ENCODE measurements at places on chromosomes 16 and 17.

- peak; percentile 69 for DNase-seq
These were observed 4.5 kb downstream of the PRSS27 start for GRCh38 chr16:2715519-2715918.

GRCh38 chr17:7019839-7020519 lies 2.9 kb upstream of the BCL6B start:
- no peak for DNase-seq

- no peak for DNase-seq
These were observed 30.3 kb downstream of the MRTFB start for GRCh38 chr16:14101415-14101814.

DNA sequence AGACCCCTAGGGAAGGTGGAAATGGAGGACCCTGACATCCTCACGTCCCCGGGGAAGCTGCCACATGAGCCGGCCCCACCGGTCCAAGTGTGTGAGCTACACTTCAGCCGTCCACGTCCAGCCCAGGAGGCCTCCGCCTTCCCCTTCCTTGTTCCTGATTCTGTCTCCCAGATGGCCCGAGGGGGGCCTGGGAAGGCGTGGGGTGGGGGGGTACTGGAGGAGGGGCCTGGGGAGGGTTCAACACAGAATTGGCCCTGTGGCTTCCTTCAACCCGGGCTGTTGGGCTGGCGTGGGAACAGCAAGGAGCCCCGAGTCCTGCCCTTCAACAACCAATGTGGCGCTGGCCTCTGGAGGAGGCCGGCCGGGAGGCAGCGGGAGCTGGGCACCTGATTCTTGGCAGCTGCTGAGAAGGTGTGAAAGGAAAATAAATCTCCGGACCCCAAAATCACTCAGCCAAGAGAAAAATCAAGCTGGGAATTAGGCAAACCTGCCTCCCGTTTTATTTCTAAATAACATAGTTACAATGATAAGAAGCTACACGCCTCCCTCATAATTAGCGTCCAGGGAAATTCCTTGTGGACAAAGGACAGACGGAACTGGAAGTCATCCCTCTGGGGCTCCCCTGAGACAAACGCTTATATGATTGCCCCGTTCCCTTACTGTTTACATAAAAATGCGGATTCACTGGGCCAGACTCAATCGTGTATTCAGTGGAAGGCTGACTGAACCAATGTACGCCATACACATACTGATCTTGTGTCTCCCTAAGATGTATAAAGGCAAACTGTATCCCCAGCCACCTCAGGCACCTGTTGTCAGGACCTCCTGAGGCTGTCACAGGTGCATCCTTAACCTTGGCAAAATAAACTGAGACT lies 1.8 kb upstream of the APRT start:
- no peak for DNase-seq

DNA sequence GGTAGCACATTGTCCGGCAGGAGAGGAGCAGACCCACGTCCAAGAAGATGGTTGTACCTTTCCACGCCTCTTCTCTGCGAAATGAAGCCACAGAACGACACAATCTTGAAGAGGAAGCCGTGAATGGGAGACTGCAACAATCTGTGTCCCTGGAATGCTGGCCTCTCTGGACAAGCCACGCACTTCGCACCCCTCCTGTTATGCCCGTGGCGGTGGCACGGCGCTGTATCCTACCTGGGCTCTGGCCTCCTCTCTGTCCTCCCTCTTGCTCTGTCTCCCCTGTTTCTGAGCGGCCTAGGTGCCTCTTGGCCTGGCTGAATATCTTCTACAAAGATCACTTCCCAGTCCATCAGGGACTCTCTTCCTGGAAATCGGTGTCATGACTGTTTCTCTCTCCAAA lies 717.8 kb downstream of the KCNJ18 start:
- DNase-seq, result no peak

- no peak for DNase-seq
These were observed 51.0 kb upstream of the GAS7 start for GRCh38 chr17:10249271-10250010.

- no peak for DNase-seq
These were observed 640.4 kb downstream of the CDH11 start for GRCh38 chr16:64481497-64481896.

GRCh38 chr16:65679785-65680184 lies 557.9 kb upstream of the CDH11 start:
- DNase-seq, result no peak

DNA sequence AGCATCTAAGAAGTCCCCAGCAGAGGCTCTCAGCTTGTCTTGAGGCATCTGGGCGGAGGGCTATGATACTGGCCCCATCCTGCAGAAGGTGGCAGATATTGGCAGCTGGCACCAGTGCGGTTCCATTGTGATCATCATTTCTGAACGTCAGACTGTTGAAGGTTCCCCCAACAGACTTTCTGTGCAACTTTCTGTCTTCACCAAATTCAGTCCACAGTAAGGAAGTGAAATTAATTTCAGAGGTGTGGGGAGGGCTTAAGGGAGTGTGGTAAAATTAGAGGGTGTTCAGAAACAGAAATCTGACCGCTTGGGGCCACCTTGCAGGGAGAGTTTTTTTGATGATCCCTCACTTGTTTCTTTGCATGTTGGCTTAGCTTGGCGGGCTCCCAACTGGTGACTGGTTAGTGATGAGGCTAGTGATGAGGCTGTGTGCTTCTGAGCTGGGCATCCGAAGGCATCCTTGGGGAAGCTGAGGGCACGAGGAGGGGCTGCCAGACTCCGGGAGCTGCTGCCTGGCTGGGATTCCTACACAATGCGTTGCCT lies at the start of gene CIITA:
CIITA (plus strand) TSS at position 404 of the 543 bp plus-strand sequence; CDS start at position 533, 129 bp downstream.
- peak; percentile 20 for DNase-seq

GRCh38 chr17:33284022-33284421 lies 9.1 kb downstream of the ASIC2 start:
- DNase-seq, result no peak

DNA sequence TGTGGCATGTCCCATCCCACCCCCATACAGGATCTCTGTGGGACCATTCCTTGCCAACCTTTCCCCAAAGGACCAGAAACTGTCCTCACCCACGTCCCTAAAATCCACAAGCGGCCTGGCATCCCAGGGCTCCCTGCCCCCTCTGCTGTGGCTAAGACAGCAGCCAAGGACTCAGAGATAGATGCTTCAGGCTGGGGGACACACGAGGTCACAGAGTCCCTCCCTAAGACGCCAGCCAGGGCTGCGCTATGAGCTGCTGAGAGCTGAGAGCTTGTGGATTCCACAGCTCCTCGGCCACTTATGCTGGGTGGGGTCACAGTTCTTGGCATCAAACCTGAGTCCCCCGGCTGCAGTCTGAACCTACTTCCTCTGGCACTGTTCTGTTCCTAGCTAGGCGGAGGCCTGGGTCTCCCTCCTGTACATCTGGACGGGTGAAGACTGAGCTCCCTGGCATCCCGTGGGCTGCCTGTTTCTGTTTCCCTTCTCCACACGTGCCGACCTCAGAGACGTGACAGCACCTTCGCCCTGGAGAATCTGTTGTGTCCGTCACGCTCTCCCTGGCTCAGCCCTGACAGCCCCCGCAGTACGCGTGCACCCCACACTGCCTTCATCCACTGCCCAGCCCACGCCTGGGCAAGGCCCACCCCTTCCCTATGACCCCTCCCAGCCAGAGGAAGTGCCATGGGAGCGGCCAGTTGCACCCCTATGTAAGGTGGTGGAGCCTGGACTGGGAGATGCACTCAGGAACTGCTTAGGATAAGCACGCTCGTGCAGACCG lies 61.2 kb downstream of the ENGASE start:
- no peak for DNase-seq

DNA sequence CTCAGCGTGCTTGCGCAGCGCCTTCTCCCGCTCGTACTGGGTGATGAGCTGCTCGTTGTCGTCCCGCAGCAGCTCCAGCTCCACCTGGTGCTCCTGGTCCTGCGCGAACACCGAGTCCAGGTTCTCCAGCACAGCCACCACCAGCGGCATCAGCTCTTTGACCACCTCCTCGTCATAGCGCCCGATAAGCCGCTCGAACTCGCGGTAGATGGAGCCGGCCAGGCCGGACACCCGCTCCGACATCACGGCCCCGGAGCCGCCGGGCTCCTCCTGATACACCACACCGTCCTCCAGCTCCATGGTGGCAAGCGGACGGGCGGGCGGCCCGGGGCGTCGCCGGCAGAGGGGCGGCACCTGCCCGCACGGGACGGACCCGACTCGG lies 320 bp downstream of the SPAG9 start:
- DNase-seq, result peak; percentile 26

DNA sequence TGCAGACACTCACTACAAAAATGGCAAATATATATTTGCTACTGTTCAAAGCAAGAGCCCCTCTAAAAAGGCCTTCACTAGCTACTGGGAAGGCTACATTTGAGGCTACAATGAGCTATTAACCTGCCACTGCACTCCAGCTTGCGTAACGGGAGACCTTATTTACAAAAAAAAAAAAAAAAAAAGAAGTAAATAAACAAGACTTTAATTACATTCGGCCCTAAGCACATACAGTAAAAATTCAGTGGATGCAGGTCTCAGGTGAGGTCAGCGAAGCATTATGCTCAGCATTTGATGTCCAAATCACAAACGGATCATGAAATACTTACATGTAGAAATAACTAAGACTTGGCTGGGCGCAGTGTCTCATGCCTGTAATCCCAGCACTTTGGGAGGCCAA lies 26.7 kb upstream of the LCMT1 start:
- DNase-seq, result no peak

- DNase-seq, result no peak
These were observed 439.0 kb upstream of the ASIC2 start for GRCh38 chr17:33732116-33732515.

- DNase-seq, result no peak
These were observed 20.4 kb downstream of the ZNHIT3 start for GRCh38 chr17:36506831-36507230.

- no peak for DNase-seq
These were observed 102.1 kb downstream of the SHCBP1 start for GRCh38 chr16:46519063-46519462.

- no peak for DNase-seq
These were observed 13.4 kb upstream of the FAM83G start for GRCh38 chr17:19017804-19018599.

GRCh38 chr16:75326333-75326732 lies 74.9 kb upstream of the BCAR1 start:
- no peak for DNase-seq

DNA sequence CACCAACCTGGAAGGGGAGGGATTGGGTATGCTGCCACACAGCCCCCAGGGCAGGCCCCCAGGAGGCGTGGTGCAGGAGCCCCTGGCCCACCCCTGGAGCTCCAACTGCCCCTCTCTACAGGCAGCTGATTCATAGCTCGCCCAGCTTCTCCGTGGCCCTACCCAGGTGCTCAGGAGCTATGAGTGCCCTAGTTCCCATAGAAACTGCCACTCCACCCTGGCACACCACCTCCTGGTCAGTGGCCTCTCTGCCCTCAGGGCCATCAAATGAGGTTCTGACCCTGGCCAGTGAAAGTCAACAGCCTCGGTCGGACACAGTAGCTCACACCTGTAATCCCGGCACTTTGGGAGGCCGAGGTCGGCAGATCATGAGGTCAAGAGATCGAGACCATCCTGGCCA lies 18.0 kb downstream of the CNGB1 start:
- no peak for DNase-seq

DNA sequence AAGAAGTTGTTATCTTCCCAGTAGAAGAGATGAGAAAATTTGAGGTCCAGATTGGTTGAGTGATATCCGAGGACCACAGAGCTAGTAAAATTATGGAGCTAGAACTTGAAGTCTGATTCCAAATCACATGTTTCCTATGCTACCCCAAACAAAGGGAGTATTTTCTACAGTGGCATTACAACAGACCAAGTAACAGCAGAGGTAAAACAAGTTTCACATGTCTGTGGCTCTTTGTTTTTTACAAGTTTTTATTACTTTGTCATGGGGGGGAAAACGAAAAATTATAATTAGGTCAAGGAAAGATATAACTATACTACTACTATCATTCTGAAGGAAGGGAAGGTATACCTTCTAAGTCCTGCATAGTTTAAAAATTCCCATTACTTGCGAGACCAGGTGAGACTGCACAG lies 49.4 kb downstream of the KANSL1 start:
- DNase-seq, result no peak

DNA sequence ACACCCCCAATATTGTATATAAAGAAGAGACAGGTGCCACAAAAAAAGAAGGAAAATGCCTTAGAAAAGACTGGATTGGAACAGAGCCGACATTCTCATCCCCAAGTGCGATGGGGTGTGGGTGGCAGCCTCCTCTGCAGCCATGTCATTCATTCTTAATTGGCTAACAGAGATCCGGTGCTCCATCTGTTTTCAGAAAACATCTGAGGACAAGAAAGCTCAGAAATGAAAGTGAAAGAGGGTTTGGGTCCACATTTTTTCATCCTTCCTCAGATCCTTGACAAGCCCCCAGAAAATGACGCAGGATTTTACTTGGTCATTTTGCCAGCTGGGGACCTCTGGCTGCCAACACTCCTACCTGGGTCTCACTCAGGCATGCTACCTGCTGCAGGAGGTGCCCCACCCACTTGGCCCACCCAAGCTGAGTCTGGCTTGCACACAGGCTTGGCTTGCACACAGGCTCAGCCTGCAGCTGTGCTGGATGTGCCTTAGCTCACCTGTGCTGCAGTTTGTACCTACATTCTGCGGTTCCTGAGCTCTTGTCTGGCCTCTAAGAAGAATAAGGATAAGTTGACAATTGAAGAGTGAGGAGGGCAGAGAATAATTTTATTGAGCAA lies 21.9 kb downstream of the KIF2B start:
- no peak for DNase-seq

- DNase-seq, result no peak
These were observed 37.0 kb downstream of the HLF start for GRCh38 chr17:55301521-55302406.

DNA sequence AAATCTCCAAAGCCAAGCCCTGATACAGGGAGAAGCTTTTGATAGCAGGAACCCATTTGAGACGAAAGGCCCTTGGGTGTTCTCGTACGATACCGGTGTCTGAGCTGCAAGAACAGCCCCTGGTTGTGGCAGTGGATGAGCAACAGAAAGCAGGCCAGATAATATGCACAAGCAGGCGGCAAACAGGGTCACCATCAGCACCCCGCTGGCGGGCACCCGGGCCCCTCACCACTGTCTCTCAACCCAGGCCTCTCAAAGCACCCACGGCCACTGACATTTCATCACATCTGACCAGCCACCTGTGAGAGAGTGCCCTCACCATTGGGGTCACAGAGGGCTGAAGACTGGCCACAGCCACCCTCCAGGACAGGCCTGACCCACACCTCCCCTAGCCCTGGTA lies 230.4 kb downstream of the C16orf78 start:
- no peak for DNase-seq

DNA sequence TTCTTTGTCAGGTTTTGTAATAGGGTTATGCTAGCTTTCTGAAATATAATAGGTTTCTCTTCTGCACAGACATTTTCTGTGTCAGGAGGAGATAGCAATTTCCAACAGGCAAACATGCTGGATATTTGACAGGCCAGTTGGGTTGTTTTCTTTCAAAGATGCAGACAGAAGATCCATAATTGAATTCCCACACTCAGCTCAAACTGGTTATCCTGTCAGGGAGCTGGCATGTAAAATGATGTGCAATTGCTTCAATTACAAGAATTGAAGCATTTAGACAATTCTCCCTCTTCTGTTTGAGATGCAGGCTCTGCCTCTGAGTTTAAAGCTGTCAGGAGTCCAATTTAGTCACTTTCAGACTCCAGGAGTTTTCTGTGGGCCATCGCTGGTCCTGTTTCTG lies 146.2 kb upstream of the ZKSCAN2 start:
- DNase-seq, result no peak
